Metanephros (tissue), 2 donors: ENCODE measurements at places on chromosomes 2 and 18. TPM values are rescaled to one million over a fixed set of nuclear protein-coding genes. Genes with fewer than 3 reads are reported as not detected.

EVX2 gene
- not detected for total RNA-seq

DNAJC5G gene
- 0.12 TPM for total RNA-seq

OSBPL6 gene
- 2.3 TPM for total RNA-seq

ARHGAP25 gene
- 10.8 TPM for total RNA-seq
